ENCODE measurements at places on chromosomes 3 and 15.

DNA sequence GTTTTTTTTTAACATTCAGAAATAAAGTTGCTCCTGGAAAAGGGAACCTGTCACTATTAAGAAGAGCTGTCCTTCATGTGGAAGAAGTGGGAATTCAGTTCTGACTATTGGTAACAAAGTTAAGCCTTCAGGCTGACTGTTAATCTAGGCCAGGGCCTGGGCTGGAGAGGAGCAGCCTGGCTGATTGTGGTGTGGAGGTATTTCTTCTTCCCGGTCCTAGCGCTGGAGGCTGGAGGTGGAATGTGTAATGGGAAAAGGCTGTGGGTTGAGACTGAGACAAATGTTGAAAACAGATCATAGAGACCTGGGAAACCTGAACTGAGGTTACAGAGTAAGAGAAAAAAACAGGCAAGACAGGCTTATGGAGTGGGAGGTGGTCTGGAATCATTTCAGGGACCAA is 23.8 kb upstream of the SH3BP5 start:
- no peak for DNase-seq

- peak; percentile 86 for DNase-seq
These were observed at the start of gene GOLGA8B for GRCh38 chr15:34583399-34584329. Gene GOLGA8B, minus strand, starts transcription at chr15:34583651. Its CDS starts 47,739 bp downstream, at chr15:34535912.

GRCh38 chr3:99529265-99529664 is 109.1 kb upstream of the COL8A1 start:
- DNase-seq = no peak

DNA sequence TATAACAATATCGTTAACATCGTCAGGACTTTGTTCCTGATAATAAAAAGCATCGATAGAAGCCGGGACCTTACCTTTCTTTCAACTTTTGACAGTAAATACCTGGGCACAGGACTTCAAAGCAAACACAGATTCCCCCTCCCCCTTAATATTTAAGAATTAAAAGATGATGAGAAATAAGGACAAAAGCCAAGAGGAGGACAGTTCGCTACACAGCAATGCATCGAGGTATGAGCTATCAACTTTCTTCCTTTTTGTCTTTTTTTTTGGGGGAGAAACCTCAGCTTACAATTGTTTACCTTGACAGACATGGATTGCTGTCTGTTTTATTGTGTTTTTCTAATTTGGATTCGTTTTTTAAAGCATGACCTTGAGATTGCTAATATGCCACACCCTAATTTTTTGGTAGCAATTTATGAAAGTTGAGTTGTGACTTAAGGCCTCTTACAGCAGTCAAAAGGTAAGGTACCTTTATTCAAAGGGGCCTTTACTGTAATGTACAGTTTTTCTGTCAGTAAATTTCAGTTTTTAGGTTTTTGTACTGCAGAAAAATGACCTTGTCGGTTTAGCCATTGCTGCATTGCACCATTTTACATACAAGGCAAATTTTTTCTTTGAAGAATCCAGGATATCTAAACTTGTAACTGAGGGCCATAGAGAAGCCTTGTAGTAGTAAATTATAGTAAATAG is 1.1 kb downstream of the CHD2 start:
- DNase-seq = peak; percentile 61

- no peak for DNase-seq
These were observed 5.1 kb upstream of the SPINT1 start for GRCh38 chr15:40838756-40839155.

GRCh38 chr3:19934098-19934566 is at the start of gene EFHB:
Gene EFHB, minus strand, starts transcription at chr3:19934217. Its CDS starts 199 bp downstream, at chr3:19934018.
- DNase-seq = peak; percentile 73

DNA sequence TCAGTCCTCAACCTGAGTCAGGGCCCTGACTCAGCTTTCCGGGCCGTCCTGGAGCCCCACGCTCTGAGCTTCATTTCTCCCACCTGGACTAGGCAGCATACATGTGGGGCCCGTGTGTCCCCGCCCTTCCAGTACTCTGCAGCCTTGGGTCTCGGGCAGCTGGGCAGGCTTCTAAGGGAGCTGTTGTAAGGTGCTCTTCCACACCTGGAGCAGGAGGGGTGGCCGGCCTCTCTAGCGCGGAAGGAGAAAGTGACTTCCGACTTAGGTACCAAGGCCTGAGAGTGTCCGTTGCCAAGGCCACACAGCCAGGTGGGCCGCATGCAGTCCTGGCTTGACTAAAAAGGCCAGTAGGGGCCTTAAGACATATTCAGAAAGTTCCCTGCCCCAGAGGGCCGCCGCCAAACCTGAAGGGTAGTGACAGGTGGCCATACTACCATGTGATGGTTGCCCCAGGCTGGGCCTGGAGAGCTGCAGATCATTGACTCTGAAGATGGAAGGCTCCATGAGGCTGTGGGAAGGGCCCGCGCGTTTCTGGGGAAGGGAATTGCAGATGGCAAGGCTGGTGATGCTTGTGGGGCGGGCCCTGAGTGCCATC is 9.4 kb upstream of the SEMA3B start:
- no peak for DNase-seq

DNA sequence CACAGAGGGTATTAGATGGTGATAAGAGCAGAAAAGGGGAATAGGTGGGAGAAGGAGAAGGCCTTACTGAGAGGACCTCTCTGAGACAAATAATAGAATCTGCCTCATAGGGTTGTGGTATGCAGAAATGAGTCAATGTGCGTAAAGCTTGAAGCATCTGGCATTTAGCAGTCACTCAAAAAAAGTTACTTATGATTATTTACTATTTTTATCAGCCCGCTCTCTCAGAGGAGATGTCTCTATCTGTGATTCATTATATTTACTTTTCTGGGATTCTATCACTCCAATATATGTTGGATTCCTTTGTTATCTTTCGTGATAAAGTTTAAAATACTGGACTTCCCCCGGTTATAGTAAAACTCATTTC is 4.6 kb upstream of the TM4SF1 start:
- no peak for DNase-seq

GRCh38 chr3:31629054-31629453 is 96.3 kb downstream of the STT3B start:
- DNase-seq = peak; percentile 58

GRCh38 chr3:9296241-9296640 is 46.8 kb upstream of the SRGAP3 start:
- DNase-seq = no peak

- DNase-seq = peak; percentile 41
These were observed 33.8 kb downstream of the MBNL1 start for GRCh38 chr3:152302521-152303021.

- DNase-seq = no peak
These were observed 160.0 kb upstream of the NSMCE3 start for GRCh38 chr15:29429584-29429983.

DNA sequence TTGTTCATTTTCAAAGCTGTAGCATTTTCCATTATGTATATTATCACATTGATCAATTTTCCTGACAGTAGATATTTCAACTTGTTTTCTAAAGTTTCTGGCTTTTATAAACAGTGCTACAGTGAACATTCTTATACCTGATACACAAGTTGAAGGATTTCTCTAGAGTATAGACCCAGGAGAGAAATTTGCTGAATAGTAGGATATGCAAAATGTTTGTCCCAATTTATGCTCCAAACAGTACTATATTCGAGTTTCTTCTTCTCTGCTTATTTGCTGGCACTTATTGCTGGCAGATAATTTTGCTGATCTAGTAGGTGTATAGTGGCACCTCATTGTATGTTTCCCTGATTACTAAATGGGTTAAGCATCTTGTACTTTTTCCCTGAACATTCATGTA is 117.2 kb upstream of the CHRM5 start:
- DNase-seq = no peak

DNA sequence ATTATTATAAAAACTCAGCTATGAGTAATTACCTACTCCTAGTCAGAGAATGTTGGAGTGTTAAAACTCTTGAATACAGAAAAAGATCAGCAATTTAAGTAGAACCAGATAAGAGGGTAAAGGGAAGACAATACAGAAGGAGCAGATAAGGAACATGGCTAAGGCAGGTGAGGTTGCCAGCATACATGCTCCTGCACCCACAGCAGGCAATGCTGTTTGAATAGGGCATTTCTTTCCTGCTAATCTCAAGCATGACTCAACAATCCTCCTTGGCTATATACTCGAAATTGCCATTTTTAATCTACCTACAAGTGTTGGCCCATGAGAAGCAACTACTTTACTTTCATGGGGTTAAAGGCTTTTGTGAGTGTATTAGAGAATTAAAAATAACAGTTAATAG is 494.5 kb downstream of the DIPK2A start:
- DNase-seq = peak; percentile 1
